ENCODE measurements at places on chromosomes 7 and 10. TPM values are rescaled to one million over a fixed set of nuclear protein-coding genes. Genes with fewer than 3 reads are reported as not detected.

- DNase-seq: no peak
Observed at GRCh38 chr7:141679014-141679413, 23.0 kb downstream of the DENND11 start.

GRCh38 chr7:48563334-48563733 lies 361.0 kb upstream of the CDC14C start:
- no peak for DNase-seq

GRCh38 chr7:84633-85020 lies 107.7 kb upstream of the FAM20C start:
- DNase-seq: no peak

GRCh38 chr10:4474829-4475228 lies 351.2 kb upstream of the AKR1E2 start:
- DNase-seq: no peak

- DNase-seq: no peak
Observed at GRCh38 chr7:6256109-6256483, 16.3 kb downstream of the CYTH3 start.

- no peak for DNase-seq
Observed at GRCh38 chr7:92156990-92157389, 22.0 kb downstream of the LRRD1 start.

DNA sequence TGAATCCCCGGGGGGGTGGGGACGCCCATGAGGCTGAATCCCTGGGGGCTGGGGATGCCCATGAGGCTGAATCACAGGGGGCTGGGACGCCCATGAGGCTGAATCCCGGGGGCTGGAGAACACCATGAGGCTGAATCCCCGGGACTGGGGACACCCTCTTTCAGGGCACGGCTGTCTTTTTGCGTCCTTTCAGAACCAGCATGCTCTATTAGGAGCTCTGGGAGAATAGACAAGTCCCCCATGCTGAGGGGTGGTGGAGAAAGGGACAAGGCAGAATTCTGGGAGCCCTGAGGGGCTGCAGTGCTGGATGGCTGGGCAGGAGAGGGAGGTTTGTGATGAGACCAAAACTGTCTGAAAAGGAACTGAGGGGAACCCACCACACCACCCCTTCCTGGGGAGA lies 257.3 kb upstream of the TCERG1L start:
- no peak for DNase-seq

DNA sequence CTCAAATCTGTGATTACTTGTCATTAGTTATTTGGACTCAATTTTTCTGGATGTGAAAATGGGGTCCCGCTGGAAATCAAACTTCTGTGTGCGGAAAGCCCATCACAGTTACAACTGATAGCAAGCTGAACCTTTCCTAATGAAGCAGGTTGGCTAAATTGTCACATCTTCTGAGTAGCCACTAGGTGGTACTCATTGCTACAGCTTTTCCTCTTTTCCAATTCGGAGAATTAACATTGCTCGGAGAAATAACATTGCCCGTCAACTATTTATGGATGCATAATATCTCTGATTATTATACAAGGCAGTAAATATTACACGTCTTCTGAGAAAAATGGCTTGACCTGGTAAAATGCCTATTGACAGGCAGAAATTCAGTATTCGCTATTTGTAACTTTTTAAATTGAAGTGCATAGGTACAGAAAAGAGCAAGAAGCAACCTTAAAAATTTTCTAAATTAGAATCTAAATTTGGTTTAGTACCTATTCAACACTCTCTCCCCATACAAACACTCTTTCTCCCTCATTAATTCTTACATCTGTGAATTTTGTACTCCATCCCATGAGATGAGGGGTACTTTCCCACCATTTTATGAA lies 17.3 kb upstream of the BLOC1S2 start:
- DNase-seq: no peak

GRCh38 chr7:100799037-100799896 lies 28.1 kb downstream of the EPHB4 start:
- peak; percentile 23 for DNase-seq

DNA sequence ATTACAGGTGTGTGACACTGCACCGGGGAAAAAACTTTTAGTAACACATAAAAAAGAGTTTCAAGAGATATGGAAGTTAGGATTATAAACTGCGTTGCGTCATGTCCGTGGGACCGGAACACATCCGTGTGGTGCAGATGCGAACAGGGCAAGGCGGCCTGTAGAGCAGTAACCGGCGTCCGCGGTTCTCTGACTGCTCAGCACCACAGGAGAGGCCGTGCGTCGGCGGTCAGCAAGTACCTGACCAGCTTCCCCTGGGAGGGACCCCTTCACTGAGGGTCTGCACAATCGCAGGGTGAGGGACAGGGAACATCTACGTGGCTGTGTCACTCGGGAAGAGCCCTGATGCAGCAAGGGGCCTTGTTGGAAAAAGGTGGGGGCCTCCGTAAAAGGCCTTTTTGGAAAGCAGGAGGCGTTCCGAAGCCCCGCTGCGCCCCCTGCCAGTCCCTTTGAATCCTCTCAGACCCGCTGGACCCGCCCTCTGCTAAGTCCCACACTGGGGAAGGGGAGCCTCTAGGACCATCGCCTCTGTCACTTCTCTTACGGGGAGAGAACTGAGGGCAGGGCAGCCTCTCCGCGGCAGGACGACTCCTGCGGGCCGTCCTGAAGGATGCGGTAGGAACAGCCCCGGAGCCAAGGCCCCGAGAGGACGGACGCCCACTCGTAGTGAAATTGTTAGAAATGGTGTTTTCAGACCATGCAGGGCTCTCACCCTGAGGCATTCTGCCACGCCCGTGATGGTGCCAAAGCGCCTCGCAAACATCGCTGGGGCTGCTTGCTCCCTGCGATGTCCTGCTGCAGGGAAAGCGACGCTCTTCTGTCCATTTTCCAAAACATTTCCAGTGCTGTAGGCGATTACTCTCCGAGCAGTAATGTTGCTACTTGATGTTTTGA lies 771.6 kb upstream of the COBL start:
- DNase-seq: no peak

- DNase-seq: no peak
Observed at GRCh38 chr7:108311446-108312168, 144.6 kb downstream of the NRCAM start.

DNA sequence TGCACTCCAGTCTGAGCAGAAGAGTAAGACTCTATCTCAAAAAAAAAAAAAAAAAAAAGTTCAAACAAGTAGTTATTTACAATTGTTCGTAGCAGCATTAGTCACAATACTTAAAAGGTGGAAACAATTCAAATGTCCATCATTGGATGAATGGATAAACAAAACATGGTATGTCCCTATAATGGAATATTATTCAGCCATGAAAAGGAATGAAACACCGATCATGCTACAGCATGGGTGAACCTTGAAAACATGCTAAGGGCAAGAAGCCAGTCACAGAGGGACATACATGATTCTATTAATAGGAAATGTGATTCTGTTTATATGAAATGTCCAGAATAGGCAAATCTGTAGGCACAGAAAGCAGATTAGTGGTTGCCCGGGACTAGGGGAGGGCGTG lies 15.9 kb downstream of the DOCK1 start:
- DNase-seq: no peak

DNA sequence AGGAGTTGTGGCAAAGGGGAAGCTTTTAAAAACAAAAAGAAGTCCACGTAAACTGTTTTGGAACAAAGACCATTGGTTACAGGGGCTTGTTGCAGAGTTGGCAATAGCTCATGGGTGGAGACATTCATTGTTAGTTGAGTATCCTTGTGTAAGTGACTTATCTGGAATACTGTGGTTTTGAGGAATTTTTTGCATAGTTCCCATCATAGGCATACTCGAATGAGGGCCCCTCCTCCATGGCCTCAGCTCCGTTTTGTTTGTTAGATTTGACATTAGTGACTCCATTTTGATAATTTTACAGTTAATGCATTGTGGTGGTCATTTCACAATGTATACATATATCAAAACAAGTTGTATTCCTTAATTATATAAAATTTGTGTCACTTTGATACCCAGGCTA lies 12.8 kb upstream of the SMKR1 start:
- no peak for DNase-seq

Gene VAX1
- not detected for total RNA-seq

Gene PLA2G12B
- not detected for total RNA-seq

GRCh38 chr10:88111294-88111693 lies 247.9 kb downstream of the PTEN start:
- no peak for DNase-seq

DNA sequence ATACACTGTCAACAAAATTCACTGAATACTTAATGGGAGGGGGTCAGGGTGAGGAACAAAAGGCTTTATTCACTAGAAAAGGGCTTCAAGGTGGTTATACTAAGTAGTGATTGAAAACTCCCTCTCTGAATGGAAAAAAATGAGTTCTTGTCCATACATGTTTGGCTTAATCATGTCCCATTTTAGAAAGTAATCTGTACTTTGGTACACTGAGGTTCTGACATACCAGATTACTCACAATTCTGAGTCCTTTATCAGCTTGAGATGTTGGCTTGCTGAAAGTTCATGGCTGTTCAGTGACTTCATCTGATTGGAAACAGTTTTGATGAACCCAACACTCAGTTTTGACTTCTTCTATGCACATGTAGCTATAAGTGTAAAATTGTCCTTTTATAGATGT lies 12.8 kb upstream of the NOBOX start:
- DNase-seq: no peak

Gene MKI67
- 17.8 TPM for total RNA-seq

DNA sequence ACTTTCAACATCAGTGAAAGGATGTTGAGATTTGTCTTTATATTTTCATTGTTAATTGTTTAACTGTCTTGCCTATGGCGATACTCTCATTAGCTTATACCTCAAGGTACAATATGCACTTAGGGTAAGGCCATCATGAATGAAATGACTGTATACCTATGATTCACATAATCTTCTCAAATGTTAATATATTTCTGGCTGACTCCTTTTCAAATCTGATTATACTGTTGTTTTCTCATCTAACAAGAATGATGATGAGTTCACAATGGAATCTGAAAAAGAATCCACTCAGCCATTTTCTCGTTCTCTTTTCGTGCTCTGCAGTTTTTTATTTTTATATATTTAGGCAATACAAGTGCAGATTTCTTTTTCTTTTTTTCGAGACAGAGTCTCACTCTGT lies 159.1 kb downstream of the ARHGAP12 start:
- no peak for DNase-seq
